ENCODE measurements at places on chromosomes 1 and 21. TPM values are rescaled to one million over a fixed set of nuclear protein-coding genes. Genes with fewer than 3 reads are reported as not detected.

GRCh38 chr1:109207467-109208103, 6.1 kb upstream of the SARS1 start:
- DNase-seq, result no peak

DNA sequence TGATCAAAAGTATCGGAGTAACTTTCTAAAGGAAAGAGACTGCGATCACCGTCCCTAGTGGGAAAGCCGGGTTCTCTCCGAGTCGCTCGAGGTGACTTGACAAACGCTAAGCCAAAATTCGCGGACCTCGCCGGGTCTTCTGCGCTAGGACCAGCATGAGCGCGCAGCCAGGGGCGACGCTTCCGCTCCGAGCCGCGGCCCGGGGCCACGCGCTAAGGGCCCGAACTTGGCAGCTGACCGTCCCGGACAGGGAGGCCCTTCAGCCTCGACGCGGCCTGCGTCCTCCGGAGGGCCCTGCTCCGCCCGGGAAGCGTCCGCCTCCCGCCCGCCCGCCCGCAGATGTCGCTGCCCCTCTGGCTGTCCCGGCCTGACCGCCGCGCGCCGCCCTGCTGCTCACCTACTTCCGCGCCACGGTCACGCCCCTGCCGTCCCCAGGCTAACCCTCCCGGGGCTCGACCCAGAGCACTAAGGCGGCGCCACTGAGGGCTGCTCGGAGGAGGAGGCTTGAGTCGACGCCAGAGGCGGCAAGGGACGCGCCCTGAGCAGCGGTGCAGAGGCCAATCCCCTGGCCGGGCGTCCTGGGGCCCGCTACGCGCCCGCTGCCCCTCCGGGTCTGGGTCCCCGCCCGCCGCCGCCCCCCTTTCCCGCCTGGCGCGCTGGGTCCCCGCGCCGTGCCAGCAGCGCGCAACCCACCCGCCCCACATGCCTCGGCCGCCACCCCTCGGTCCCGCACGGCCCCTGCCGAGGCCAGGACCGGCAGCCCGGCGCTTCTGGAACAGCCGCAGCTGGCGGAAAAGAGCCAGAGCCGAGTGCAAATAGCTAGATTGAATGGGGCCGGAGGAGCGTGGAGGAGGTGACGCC, 896 bp upstream of the DUSP10 start:
- peak; percentile 77 for DNase-seq

DNA sequence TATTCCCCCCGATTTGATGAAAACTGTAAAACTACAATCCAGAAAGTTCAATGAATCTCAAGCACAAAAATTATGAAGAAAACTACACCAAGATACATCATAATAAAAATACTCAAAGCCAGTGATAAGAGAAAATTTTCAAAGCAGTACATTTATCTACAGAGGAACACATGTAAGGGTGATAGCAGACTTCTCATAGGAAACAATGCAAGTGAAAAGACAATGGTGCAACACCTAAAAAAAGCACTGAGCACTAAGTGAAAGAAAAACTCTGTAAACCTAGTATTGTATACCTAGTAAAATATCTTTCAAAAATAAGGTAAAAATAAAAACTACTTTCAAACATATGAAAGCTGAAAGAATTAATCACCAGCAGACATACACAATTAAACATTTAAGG, 76.1 kb upstream of the IRF2BP2 start:
- DNase-seq, result no peak

DNA sequence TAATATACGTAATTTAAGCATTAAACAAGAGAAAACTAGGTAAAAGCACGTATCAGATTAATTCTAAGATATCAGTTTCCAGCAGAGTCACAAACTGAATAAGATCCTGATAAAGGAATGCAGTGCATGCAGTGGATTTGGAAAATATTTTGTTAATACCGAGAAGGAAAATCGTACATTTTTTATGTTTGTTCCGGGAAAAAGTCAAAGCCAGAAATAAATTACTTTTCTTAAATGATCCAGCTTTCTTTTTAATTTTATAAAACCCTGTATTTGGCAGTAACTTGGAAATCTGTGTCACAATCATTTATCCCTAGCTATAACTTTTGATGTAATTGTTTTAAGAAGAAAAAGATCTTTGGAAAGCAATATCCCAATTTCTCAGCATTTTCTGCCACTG, 955 bp downstream of the PALMD start:
- DNase-seq, result no peak

- no peak for DNase-seq
Measured at GRCh38 chr1:63983391-63984256, 209.8 kb downstream of the ROR1 start.

DNA sequence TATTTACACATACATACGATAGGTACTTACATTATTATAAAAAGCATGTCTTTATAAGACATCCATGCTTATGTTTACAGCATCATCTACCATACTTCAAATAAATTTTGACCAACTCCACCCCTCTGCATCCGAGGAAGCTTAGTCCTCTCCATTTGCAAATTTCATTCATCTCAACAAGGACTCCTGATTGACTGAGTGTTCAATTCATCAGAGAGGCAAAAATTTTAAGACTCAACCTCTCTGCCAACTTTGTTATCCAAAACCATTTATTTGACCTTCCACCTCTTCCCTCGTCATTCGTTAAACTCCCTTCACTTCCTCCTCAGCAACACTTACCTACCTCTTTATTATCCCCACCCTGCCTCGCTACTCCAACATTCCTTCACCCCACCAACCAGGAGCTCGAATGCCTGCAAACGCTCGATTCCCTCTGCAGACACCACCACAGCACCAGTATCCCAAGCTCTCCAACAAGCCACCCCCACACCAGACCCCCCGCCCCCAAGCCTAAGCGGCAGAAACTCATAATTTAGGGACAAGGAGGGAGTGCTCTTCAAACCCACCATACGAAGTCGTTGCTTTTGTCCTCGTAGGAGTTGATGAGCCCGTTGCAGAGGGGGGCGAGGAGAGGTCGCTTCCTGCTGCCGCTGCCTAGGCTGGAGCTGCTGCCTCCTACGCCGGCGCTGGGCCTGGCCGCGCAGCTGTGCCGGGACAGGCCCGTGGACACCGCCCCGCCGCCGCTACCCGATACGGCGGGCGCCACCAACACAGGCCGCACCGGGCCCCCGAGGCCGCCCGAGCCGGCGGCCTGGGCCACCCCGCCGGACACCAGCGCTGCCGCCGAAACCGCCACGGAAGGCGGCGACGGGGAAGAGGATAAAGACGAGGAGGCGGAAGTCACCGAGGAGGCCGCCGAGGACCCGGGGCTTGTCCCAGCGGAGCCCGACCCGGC, 803 bp downstream of the COP1 start:
- DNase-seq, result peak; percentile 67

DNA sequence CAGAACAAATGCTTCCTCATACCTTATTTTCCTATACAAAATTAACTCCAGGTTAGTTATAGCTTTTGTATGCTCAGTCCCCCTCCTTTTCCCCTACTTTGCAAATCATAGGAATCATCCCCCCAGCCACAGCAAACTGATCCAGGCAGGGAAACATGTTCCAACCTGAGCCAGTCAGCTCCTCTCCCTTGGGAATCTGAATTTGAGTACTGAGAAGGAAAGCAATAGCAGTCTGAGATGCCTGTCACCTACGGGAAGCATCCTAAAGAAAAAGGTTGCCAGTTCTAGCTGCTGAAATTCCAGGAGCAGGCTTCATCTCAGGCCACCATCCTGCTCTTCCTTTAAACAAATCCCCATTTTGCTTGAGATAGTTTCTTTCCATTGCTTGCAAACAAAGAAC, 6.9 kb downstream of the ADSS2 start:
- DNase-seq, result no peak

DNA sequence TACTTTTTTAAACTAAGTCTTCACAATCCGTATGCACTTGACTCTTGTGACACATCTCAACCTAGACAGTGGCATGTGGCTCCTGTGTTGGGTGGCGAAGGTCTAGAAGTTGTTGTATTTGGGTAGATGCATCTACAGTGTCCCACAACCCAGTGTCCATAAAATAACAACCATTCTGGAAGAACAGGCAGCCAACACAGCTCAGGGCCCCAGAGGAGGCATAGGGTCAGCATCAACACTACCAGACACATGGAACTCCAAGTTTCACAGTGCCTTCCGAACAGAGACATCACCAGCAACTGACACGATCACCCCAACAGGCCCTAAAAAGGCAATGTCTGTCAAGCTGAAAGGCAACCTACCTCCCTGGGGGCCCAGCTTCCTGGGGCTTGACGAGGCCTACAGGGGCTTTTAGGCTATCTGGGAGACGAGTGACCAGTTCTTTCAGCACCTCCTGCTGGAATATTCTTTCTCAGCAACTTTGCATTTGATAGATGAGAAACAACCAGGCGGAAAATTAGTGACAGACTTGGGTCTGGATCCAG, 5.6 kb downstream of the SH3BP5L start:
- DNase-seq, result no peak

- DNase-seq, result no peak
Measured at GRCh38 chr1:95888941-95889390, 655.0 kb downstream of the RWDD3 start.

- peak; percentile 2 for DNase-seq
Measured at GRCh38 chr1:212121779-212122178, 86.2 kb downstream of the DTL start.

DNA sequence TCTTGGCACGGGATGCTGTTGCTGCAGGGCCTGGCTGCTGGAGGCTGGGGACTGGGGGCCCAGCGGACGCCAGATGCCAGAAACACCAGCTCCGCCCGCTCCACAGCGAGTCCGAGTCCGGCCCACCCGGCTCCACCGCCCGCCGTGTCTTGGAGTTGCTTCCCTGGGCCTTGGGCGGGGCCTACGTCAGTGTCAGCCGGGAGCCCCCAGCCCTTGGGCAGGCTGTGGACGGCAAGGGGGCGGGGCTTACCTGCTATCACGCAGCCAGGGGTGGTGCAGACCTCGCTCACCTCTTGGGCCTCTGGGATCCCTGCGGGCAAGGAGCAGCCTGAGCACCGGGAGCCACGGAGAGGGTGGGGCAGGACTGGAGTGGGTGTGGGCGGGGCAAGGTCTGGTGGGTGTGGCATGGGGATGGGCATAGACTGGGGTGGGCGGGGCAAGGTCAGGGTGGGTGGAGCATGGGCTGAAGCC, 21.8 kb downstream of the MMEL1 start:
- DNase-seq, result no peak

DNA sequence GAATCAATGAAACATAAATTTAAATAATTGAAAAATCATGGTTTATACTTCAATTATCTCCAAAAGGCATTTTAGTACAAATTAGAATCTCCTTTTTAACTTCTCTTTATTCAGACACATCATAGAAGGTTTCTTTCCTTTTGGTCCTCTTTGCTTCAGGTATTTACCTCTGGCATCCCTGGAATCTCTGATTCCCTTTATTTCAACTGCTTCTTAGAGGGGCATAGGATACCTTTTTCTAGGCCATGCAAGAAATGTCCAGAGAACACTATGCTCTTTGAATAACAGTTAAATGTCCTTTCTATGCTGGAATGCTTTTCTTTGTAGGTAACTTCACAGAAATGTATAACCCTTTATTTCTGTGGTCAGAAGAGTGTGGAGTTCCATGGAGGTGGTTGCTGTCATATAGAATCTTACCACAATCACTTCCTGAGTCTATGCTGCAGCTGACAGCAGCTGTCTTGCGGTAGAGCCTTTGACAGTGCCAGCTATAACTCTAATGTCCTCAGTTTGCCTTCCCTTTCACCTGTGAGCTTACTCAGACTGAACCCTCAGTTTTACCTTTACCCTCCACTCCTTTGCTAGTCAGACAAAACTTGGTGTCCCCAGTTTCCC, 8.6 kb downstream of the LAMC2 start:
- DNase-seq, result no peak

- DNase-seq, result no peak
Measured at GRCh38 chr1:41327383-41327999, 33.7 kb upstream of the FOXO6 start.

- no peak for DNase-seq
Measured at GRCh38 chr1:78658901-78659300, 9.3 kb downstream of the IFI44 start.

The CXADR gene
- 0.07 TPM for total RNA-seq

The IFNGR2 gene
- total RNA-seq, result 10.2 TPM

The HMGCS2 gene
- total RNA-seq, result not detected

The ZNF697 gene
- not detected for total RNA-seq
